Activated naive CD8-positive, alpha-beta T cell treated with anti-CD3 and anti-CD28 coated beads, Interleukin-2, amount 10 ng/mL, durations not matched to agents 7 days and 5 days (primary cell): ENCODE measurements at places on chromosomes 5 and 9.

DNA sequence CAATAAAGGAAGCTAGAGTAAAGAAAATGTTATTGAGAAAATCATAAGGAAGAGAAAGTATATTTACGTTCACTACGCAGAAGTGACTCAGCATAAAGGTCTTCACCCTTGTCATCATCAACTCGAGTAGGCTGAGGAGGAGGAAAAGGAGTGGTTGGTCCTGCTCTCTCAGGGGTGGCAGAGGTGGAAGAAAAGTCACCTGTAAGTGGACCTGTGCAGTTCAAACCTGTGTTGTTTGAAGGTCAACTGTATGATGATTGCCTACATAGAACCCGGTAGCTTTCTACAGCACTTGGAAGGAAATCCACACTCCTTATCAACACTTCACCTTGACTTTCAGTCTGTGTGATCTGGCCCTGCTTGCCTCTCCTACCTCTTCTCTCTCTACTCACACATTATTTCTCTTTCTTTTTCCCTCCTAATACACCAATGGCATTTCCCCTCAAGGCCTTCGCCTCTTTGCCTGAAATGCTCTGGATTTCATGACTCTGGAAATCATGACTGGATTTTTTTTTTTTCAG, 109.3 kb upstream of the CPEB4 start:
- no peaks in the 10 kb centered on the region for H3K36me3 ChIP-seq

GRCh38 chr9:126173929-126174328, 152.7 kb upstream of the MVB12B start:
- H3K27ac ChIP-seq: no peak overlapping the region
- no peak overlapping the region for H3K4me3 ChIP-seq
- DNase-seq: no peak
- H3K36me3 ChIP-seq: no peaks in the 10 kb centered on the region
- no peaks in the 10 kb centered on the region for H3K4me1 ChIP-seq

DNA sequence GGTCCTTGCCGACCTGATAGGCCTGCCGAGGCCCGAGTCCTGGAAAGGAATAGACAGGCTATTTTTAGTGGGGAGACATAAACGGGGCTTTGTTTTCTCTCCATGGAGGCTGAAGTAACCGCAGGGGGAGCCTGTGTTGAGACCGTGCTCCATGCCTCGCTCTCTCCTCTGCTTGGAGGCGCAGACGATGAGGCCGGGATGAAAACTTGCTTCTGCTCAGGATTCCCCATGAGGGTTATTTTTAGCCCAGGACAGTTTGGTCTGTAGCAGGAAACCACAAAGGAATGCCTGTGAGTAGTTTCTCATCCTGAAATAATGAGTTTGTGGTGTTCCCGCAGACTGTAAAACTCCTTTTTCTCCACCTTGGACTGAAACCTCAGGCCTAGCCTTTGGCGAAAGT, 81.9 kb upstream of the RARS1 start:
- peaks cover 9% of the 10 kb centered on the region for H3K4me1 ChIP-seq
- no peak overlapping the region for H3K27ac ChIP-seq
- H3K4me3 ChIP-seq: no peak overlapping the region

- H3K4me3 ChIP-seq: no peak overlapping the region
- no peak overlapping the region for H3K27ac ChIP-seq
- peaks cover 28% of the 10 kb centered on the region for H3K27me3 ChIP-seq
- H3K36me3 ChIP-seq: no peaks in the 10 kb centered on the region
- DNase-seq: no peak
Measured at GRCh38 chr9:124264823-124265233, 7.1 kb downstream of the NEK6 start.

- H3K4me1 ChIP-seq: no peaks in the 10 kb centered on the region
- H3K36me3 ChIP-seq: no peaks in the 10 kb centered on the region
- no peak overlapping the region for H3K4me3 ChIP-seq
- no peak for DNase-seq
- H3K27me3 ChIP-seq: peaks cover 6% of the 10 kb centered on the region
Measured at GRCh38 chr9:1759009-1759408, 256.1 kb upstream of the SMARCA2 start.

- DNase-seq: peak; percentile 21
- H3K27ac ChIP-seq: peak overlapping the region; percentile 98
- H3K36me3 ChIP-seq: peaks cover 28% of the 10 kb centered on the region
- no peak overlapping the region for H3K4me3 ChIP-seq
- no peaks in the 10 kb centered on the region for H3K27me3 ChIP-seq
Measured at GRCh38 chr9:92960561-92961290, 13.4 kb downstream of the FGD3 start.

- no peak overlapping the region for H3K27ac ChIP-seq
- H3K27me3 ChIP-seq: peaks cover 2% of the 10 kb centered on the region
- H3K4me1 ChIP-seq: peaks cover 5% of the 10 kb centered on the region
- H3K4me3 ChIP-seq: no peak overlapping the region
Measured at GRCh38 chr9:15135164-15135792, 171.7 kb downstream of the TTC39B start.

GRCh38 chr5:77312413-77312812, 101.9 kb downstream of the PDE8B start:
- no peak for DNase-seq
- H3K27ac ChIP-seq: no peak overlapping the region
- H3K4me3 ChIP-seq: no peak overlapping the region
- H3K27me3 ChIP-seq: peaks cover 12% of the 10 kb centered on the region
- H3K4me1 ChIP-seq: no peaks in the 10 kb centered on the region

DNA sequence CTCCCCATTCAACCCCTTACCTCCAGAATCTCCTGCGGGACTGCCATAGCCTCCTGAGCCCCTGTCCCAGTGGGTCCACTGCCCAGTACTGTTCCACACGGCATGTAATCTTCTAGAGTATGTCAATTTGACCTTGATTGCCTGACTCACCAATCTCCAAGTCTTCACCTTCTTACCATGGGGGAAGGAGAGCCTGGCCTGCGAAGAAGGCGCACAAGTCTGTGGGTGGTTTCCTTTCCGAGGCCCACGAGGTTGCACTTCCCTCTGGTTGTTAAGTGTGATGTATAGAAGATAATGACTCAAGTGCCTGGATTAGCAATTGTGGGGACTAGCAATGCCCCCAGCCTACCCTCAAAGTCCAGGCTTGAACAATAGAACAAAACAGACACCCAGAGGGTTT, 8.1 kb upstream of the TENT4A start:
- H3K4me1 ChIP-seq: peaks cover 6% of the 10 kb centered on the region
- H3K36me3 ChIP-seq: no peaks in the 10 kb centered on the region
- H3K4me3 ChIP-seq: no peak overlapping the region
- peak overlapping the region; percentile 5 for H3K27ac ChIP-seq
- no peak for DNase-seq
- H3K27me3 ChIP-seq: peaks cover 3% of the 10 kb centered on the region

- no peak overlapping the region for H3K4me3 ChIP-seq
- peaks cover 2% of the 10 kb centered on the region for H3K36me3 ChIP-seq
- peaks cover 16% of the 10 kb centered on the region for H3K27me3 ChIP-seq
- H3K4me1 ChIP-seq: no peaks in the 10 kb centered on the region
Measured at GRCh38 chr5:77168879-77169244, 41.6 kb upstream of the PDE8B start.

DNA sequence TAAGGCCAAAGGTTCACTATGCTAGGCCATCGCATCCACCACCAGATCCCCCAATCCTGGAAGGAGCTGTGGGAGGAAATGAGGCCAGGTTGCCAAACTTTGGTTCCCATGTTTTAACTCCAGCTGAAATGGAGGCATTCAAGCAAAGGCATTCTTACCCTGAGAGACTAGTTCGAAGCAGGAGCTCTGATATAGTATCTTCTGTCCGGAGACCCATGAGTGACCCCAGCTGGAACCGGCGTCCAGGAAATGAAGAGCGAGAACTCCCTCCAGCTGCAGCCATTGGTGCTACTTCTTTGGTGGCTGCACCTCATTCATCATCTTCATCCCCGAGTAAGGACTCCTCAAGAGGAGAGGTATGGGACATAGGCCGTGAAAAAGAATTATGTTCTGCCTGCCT, 75.6 kb downstream of the GAPVD1 start:
- H3K27me3 ChIP-seq: no peaks in the 10 kb centered on the region
- H3K27ac ChIP-seq: no peak overlapping the region
- H3K4me3 ChIP-seq: no peak overlapping the region
- peaks cover 11% of the 10 kb centered on the region for H3K4me1 ChIP-seq
- DNase-seq: no peak

GRCh38 chr9:76530458-76531110, 71.6 kb downstream of the GCNT1 start:
- peak overlapping the region; percentile 79 for H3K27ac ChIP-seq
- H3K27me3 ChIP-seq: peaks cover 2% of the 10 kb centered on the region
- H3K4me1 ChIP-seq: peaks cover 10% of the 10 kb centered on the region
- H3K36me3 ChIP-seq: peaks cover 2% of the 10 kb centered on the region

GRCh38 chr5:13816126-13816525, 128.4 kb downstream of the DNAH5 start:
- H3K36me3 ChIP-seq: no peaks in the 10 kb centered on the region
- H3K27ac ChIP-seq: no peak overlapping the region
- H3K27me3 ChIP-seq: no peaks in the 10 kb centered on the region
- H3K4me1 ChIP-seq: no peaks in the 10 kb centered on the region
- no peak for DNase-seq
- H3K4me3 ChIP-seq: no peak overlapping the region

DNA sequence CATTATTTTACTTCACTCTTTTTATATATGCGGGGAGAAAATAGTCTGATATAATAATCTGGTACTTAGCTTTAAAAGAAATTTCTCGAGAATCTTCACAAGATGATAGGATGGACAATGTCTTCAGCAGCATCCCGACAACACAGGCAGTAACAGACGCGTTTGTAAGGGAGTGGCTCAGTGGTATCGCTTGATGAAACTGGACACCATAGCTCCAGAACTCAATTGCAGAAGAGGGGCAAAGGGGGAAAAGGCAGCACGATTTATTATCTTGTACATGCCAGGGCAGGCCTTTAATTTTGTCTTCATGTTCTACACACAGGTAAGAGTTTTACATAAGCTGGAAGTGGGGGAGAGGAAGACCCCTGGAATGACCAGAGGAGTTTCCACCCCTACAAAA, 15.7 kb downstream of the IL4 start:
- H3K27ac ChIP-seq: peak overlapping the region; percentile 88
- H3K36me3 ChIP-seq: peaks cover 19% of the 10 kb centered on the region
- H3K4me1 ChIP-seq: peaks cover 44% of the 10 kb centered on the region
- H3K4me3 ChIP-seq: no peak overlapping the region
- H3K27me3 ChIP-seq: no peaks in the 10 kb centered on the region

GRCh38 chr5:151671950-151672349, 14.8 kb downstream of the SPARC start:
- H3K4me3 ChIP-seq: no peak overlapping the region
- H3K36me3 ChIP-seq: no peaks in the 10 kb centered on the region
- H3K4me1 ChIP-seq: peaks cover 3% of the 10 kb centered on the region

DNA sequence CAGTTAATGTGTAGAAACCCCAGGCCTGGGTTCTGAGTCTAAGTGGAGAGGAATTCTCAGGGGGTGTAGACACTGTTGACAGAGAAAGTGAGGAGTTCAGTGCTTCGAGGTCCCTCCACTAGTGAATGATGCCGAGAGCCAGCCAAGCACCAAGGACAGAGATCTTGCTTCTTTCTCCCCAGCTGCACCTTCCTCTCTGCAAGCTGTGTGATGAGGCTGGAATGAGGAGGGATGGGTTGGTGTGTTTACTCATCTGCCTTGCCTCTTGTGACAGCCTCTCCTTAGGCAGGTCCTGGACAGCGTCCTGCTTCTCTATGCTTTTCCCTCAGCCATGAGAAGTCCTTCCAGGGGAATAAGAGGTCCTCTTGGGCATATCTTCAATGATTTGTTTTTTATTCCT, 35.3 kb downstream of the HNRNPH1 start:
- no peak overlapping the region for H3K4me3 ChIP-seq
- peaks cover 18% of the 10 kb centered on the region for H3K36me3 ChIP-seq
- no peaks in the 10 kb centered on the region for H3K4me1 ChIP-seq
- no peak overlapping the region for H3K27ac ChIP-seq

DNA sequence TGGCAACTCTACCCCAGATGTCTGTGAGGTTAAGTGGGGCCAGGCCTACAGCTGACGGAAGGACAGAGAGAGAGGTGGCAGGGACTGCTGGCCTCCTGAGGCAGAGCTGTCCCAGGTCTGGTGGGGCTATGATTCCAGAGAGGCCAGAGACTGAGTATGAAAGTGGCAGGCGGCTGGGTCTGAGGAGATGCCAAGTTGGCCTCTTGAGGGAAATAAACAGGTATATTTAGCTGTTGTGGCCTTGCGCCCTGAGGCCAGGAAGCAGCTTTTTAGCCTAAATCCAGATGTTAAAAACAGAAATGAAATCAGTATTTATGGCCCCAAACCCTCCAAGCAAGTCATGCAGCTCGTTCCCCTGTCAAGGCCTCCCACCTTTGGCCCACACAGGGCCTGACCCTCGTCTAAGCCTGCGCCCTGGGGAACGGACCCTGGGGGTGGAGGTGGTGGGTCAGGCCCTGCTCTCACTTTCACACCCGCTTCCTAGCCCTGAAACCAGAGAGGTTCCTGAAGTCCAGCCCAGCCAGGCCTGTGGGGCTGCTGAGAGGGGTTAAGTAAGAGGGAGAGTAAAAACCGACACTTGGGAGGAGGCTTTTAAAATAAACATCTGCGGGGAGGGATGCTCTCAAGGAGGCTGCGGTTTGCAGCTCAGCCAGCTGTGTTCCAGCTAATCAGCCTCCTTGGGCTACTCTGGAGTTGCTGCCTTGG, 18.7 kb downstream of the PCDHGC5 start:
- H3K27ac ChIP-seq: no peak overlapping the region
- H3K4me3 ChIP-seq: no peak overlapping the region
- H3K36me3 ChIP-seq: no peaks in the 10 kb centered on the region
- no peaks in the 10 kb centered on the region for H3K4me1 ChIP-seq

DNA sequence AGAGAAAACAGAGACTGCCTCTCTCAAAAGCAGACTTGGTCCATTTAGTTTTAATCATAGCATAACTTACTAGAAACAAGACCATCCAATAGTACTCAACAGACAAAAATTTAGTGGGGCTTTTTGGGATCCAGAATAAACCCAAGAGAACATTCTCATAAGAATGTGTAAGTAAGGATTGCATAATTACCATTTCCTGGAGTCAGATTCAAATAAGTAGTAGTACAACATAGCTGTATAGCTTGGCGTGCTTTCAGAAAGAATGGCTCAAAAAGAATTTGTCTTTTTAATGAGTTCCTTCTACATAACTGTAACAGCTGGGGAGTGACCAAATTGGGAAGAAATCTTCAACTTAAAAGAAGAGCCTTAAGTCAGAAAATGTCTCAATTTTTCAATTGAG, 145.4 kb downstream of the DENND1A start:
- H3K4me3 ChIP-seq: no peak overlapping the region
- H3K4me1 ChIP-seq: no peaks in the 10 kb centered on the region
- no peak for DNase-seq

DNA sequence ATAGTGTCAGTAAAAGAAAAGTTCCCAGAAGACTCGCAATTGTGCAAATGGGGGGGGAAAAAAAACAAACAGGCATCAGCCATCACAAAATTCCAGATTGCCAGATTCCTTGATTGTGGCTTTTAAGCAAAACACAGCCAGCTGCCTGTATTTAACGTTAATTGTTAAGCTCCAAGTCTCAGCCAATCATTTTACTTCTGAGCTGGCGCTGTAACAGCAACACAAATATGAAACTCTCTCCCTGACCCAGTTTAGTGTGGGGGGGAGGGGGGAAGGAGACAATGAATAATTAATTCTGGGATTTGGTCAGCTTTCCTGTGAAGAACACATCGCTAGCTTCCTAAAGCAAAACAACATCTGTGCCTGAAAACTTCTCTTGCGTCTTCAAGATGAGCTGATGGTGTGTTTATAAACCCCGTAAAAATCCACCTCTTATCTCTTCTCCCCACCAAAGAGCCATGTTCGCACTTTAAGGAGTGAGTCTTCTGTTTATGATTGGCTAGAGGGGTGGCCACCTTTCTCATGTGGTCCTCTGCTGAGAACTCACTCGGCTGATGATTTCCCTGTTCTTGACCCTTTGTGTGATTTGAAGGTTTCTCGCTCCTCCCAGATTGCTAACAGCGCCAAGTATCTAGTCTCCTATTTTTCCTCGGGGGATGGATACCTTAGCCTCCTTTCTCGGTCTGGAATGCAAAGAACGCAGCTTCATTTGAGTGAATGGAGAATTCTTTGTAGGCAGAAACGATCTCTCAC, 160.2 kb upstream of the DAPK1 start:
- peak overlapping the region; percentile 40 for H3K4me3 ChIP-seq
- H3K27ac ChIP-seq: no peak overlapping the region
- no peaks in the 10 kb centered on the region for H3K36me3 ChIP-seq
- no peak for DNase-seq
